KBM-7 (cell line): ENCODE measurements at places on chromosomes 2 and 18.

- DNase-seq: no peak
Observed at GRCh38 chr2:39266916-39267434, 23.2 kb upstream of the CDKL4 start.

GRCh38 chr2:65425276-65425675 is 7.1 kb downstream of the SPRED2 start:
- DNase-seq: no peak

DNA sequence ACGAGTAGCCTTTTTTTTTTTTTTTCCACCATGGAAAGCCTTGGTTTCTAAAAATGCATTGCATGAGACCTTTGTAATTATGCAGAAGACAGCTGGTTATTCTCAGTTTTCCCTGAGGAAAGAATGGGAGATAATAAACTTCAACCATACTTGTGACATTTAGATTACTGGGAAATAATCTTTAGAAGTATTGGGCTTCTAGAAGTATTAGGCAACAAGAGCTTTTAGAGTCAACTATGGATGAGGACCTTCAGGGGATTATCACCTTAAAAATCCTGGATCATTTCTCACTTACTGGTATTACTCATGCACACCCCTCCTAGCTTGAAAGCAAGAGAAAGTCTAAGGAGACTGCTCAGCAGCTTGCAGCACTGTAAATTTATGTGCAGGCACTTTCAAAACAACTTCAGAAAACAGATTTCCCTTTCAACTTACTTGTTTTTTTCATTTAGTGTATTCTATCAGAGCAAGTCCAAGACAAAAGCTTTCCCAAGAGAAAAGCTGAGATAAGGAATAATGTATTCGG is 175.9 kb downstream of the NRXN1 start:
- DNase-seq: no peak

GRCh38 chr18:55794288-55795052 is 206.5 kb upstream of the TCF4 start:
- no peak for DNase-seq

DNA sequence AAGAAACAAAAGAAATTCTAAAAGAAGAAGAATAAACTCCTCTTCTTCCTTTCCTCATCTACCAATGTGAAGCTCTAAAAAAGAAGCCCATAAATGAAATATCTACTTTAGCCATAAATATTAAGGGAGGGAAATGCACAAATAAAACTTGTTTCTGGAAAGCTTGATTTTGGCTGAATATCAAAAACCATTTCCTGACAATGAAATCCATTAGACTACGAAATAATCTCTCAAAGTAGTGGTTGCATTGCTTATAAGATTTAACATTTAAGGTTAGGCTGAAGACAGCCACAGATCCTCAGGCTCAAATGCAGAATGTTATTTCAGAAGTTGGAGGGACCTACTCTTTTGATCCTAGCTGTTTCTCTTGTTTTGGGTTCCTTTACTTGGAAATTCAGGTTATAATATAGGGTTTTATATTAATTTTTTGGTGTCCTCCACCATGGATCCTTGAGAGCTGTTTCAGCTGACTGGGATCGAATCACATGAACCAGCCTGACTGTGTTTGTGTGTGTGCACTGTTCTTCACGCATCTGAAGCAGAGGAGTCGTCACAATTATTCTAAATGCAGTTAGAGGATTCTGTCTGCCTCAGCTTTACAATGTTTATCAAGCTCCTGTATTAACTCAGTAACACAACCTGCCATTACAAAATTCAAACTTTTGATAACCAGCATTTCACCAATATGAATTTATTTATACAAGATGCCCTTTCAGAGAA is 474.8 kb downstream of the ARHGAP15 start:
- DNase-seq: no peak

GRCh38 chr2:164078421-164078820 is 342.6 kb upstream of the FIGN start:
- no peak for DNase-seq

DNA sequence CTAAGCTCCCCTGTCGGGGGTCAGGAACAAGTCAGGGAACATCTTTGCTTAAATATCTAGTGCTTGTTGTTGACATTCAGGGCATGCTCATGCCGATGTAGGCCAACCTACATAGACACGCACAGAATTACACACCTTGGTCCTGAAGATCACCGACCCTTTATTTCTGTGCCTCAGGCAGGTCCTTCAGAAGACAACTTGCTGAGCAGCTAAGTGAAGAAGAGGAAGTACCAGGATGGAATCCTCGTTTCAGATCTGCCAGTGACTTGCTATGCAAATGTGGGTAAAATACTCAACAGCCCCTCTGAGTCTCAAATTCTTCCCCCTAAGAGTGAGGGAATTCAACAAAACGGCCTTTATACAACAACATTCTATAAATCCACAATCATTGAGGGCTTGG is 494.7 kb downstream of the BCL11A start:
- peak; percentile 46 for DNase-seq

- no peak for DNase-seq
Observed at GRCh38 chr2:3159782-3160545, 217.7 kb downstream of the EIPR1 start.

GRCh38 chr2:176986487-176986886 is 226.1 kb upstream of the HNRNPA3 start:
- DNase-seq: no peak

GRCh38 chr18:21680161-21680560 is 24.4 kb downstream of the ABHD3 start:
- no peak for DNase-seq

DNA sequence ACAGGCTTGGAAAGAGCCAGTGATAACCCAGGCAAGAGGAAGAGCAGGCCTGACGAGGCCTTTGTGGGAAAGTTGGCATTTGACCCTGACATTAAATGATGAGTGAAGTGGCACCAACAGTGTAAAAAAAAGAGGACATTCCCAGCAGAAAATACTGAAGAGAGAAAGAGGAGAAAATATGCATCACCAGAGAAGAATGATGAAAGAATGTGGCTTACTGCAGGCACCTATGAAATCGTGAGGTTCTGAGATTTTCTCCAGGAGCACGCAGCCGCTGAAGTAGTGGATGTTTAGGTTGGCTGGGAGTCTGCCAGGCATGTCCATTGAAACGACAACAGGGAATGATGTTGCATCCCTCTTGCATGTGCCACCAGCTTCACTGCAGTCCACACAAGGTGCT is 13.8 kb downstream of the EHD3 start:
- no peak for DNase-seq

- DNase-seq: no peak
Observed at GRCh38 chr2:240558236-240558761, 511 bp upstream of the ANKMY1 start.

GRCh38 chr18:55440988-55441387 is 147.0 kb downstream of the TCF4 start:
- no peak for DNase-seq

GRCh38 chr2:227313310-227313709 is 11.7 kb upstream of the MFF start:
- no peak for DNase-seq

GRCh38 chr2:233288663-233289062 is 19.0 kb upstream of the SAG start:
- no peak for DNase-seq

GRCh38 chr18:2857491-2858131 is 10.8 kb downstream of the EMILIN2 start:
- DNase-seq: peak; percentile 54

GRCh38 chr18:7415081-7415894 is 151.8 kb upstream of the PTPRM start:
- no peak for DNase-seq

GRCh38 chr2:176102309-176102866 is 2.8 kb downstream of the HOXD12 start:
- no peak for DNase-seq

- no peak for DNase-seq
Observed at GRCh38 chr2:136393514-136393913, 275.6 kb upstream of the CXCR4 start.
